ENCODE measurements at places on chromosomes 1 and 21. TPM values are rescaled to one million over a fixed set of nuclear protein-coding genes. Genes with fewer than 3 reads are reported as not detected.

DNA sequence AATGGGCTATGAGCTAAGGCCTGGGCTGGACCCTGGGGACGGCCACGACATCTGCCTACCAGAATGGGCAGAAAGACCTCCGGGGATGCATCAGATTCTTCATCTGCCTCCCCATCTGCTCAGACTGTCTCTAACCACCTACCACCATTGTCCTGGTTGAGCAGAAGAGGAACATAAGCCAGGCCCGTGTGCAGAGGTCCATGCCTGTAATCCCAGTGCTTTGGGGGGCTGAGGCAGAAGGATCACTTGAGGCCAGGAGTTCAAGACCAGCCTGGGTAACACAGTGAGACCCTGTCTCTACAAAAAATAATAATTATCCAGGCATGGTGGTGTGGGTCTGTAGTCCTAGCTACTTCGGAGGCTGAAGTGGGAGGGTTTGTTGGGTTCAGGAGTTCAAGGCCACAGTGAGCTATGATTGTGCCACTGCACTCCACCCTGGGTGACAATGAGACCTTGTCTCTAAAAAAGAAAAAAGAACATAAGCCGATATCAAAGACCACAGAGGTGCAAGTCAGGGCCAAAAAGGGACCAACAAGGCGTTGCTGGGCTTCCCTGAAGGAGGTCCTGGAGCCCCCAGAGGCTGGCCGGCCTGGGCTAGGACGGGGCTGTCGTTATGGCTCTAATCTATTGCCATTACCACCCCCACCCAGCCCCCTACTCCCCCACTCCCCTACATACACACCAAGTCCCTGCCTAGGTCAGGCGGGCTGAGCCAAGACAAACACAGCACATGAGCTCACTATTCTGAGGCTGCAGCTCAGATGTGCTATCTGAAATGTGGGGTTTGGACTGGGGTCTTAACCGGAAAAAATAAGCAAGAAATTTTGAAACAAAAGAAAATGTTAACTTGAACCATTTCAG is 239.2 kb upstream of the RAB4A start:
- H3K27ac ChIP-seq: no peak overlapping the region
- no peak overlapping the region for H3K4me3 ChIP-seq
- no peaks in the 10 kb centered on the region for H3K27me3 ChIP-seq
- H3K36me3 ChIP-seq: no peaks in the 10 kb centered on the region
- peaks cover 53% of the 10 kb centered on the region for H3K4me1 ChIP-seq

DNA sequence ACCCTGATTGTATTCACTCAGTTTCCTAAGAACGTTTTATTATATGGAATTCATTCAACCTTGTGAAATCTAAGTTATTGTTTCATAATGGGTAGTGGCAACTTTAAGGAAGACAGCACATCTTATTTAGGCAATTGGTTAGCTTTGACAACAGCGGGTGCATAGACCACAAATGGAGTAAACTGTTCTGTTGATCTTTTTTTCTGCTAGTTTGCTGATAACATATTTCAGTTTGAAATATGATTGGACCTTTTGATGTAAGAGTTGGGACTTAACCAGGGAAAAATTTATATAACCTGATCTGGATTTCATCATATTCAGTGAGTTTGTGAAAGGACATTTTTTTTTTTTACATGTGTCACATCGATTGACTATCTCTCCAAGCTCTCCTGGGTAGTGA is 151.7 kb downstream of the HLX start:
- H3K4me3 ChIP-seq: no peak overlapping the region
- H3K27me3 ChIP-seq: no peaks in the 10 kb centered on the region
- DNase-seq: no peak
- H3K4me1 ChIP-seq: no peaks in the 10 kb centered on the region
- no peak overlapping the region for H3K27ac ChIP-seq
- H3K36me3 ChIP-seq: no peaks in the 10 kb centered on the region

- no peaks in the 10 kb centered on the region for H3K36me3 ChIP-seq
- H3K27ac ChIP-seq: no peak overlapping the region
- no peak overlapping the region for H3K4me3 ChIP-seq
- H3K27me3 ChIP-seq: peaks cover 15% of the 10 kb centered on the region
- no peaks in the 10 kb centered on the region for H3K4me1 ChIP-seq
Observed at GRCh38 chr1:34794001-34794789, 1.4 kb downstream of the GJA4 start.

DNA sequence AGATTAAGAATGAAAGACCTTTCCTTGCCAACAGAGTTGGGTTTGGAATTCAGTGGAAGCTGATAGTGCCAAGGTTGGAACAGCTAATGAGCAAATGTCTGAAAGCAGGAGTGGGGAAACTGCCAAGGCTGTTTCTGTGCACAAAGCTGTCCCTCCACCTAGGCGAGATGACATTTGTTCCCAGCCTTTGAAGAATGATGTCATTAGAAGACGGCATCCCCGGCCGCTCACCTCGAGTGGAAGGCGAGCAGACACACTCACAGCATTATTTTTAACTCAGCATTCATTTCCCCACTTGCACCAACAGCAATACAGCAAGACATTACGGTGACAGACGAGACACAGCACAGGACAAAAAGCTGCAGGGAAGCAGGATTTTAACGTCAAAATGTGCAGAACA is 463.9 kb downstream of the PCP4 start:
- no peak overlapping the region for H3K4me3 ChIP-seq
- H3K36me3 ChIP-seq: no peaks in the 10 kb centered on the region
- H3K4me1 ChIP-seq: no peaks in the 10 kb centered on the region
- H3K27ac ChIP-seq: no peak overlapping the region
- no peaks in the 10 kb centered on the region for H3K27me3 ChIP-seq

- H3K4me1 ChIP-seq: no peaks in the 10 kb centered on the region
- H3K4me3 ChIP-seq: no peak overlapping the region
- H3K27me3 ChIP-seq: peaks cover 3% of the 10 kb centered on the region
- no peak for DNase-seq
- H3K36me3 ChIP-seq: no peaks in the 10 kb centered on the region
- H3K27ac ChIP-seq: no peak overlapping the region
Observed at GRCh38 chr21:36589352-36589971, 109.5 kb upstream of the SIM2 start.

Gene ZYG11A
- total RNA-seq: 0.04 TPM

DNA sequence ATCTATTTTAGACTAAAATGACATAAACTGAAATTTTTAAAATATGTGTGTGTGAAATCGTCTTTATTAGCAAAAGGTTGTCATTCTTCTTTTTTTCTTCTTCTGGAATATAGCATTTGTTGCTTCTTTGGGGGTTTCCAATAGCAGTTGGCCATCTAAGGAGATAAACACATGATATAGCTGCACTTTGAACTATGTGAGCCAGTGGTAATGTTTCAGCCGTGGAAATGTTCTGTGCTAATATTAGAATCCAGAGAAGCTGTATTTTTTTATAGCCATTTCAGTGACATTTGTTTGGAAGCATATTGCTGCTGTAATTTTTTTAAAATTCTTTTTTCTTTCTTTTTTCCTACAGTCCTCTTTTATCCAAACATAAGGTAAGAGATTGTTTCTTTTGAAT is 75.1 kb downstream of the CNST start:
- H3K36me3 ChIP-seq: peaks cover 38% of the 10 kb centered on the region
- DNase-seq: no peak
- H3K4me3 ChIP-seq: no peak overlapping the region

DNA sequence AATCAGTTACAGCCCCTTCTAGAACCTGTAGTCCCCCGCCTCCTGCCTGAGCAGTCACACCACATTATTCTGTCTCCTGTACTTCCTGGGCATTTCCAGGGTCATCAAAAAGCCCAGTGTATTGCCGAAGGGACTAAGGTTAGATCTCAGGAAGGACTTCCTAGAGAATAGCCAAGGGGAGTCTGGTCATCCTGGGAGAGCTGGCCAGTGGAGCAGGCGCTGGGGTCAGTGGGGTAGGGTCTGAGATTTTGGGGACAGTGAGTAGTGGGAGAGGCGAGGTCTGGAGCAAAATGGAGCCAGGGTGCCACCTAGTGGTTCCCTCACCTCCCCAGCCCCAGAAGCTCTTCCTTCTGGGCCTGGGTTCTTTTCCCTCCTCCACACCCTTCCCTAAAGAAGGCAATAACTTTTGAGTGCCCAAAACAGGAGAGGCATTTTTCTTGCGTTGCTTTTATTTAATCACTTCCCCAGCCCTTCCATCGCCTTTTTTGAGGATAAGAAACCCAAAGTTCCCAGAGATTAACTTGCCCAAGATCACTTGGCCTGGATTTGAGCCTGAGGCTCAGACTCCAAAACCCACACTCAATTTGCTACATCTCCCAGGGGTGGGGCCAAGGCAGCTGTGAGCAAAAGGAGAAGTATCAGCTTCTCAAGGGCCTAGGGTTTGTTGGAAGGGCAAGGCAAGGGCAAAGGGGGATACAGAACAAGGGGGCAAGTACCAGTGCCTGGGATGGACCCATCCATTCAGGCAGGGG is 7.3 kb upstream of the PMVK start:
- H3K27me3 ChIP-seq: no peaks in the 10 kb centered on the region
- H3K4me3 ChIP-seq: no peak overlapping the region
- no peak for DNase-seq

DNA sequence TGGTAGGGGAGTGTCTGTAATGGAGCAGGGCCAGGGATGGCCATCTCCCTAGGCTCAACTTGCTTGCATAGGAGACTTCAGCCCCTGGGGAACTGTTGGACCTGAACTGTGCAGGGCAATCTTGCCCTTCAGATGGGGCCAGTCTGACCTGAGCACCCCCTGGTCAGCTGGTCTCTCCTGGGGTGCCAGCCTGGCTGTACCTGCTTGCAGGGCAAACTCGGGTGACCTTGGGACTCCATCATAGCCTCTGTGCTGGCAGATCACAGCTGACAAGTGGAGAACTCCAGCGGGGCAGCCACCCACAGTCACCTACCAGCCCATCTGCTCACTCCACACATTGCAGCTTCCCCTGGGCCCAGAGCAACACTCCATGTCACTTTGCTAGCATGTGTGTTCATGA is 8.1 kb downstream of the SPRR2A start:
- H3K27ac ChIP-seq: no peak overlapping the region
- H3K4me1 ChIP-seq: no peaks in the 10 kb centered on the region
- H3K4me3 ChIP-seq: no peak overlapping the region
- no peaks in the 10 kb centered on the region for H3K27me3 ChIP-seq
- H3K36me3 ChIP-seq: no peaks in the 10 kb centered on the region
- no peak for DNase-seq

DNA sequence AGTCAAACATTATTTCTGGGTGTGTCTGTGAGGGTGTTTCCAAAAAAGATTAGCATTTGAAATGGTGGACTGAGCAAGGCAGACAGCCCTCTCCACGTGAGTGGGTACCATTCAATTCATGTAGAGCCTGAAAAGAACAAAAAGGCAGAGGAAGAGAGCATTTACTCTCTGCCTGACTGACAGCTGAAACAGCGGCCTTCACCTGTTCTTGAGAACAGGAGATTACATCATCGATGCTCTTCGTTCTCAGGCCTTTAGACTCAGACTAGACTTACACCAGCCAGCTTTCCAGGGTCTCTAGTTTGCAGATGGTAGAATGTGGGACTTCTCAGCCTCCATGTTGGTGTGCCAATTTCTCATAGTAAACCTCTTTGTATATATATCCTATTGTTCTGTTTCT is 302.3 kb downstream of the BACH1 start:
- H3K36me3 ChIP-seq: no peaks in the 10 kb centered on the region
- no peak overlapping the region for H3K27ac ChIP-seq

Gene S100A14
- total RNA-seq: not detected

DNA sequence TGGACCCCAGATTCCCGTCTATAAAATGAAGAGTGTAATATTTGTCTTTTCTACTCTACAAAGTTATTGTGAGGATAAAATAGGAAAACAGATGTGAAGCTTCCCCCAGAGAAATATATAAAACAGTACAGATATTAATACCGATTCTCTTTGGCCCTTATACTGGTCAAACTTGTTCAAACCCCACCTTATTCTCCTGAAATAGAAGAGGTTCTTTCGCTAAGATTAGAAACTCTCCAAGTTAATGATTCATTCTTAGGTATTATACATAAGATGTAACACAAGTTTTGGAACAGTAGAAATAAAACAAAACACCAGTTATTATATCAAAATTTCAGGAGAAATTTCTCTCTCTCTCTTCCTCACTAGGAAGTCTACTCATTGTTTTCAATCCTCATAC is 852.4 kb upstream of the ADAMTS5 start:
- no peaks in the 10 kb centered on the region for H3K27me3 ChIP-seq
- no peak for DNase-seq
- H3K36me3 ChIP-seq: no peaks in the 10 kb centered on the region
- H3K27ac ChIP-seq: no peak overlapping the region

Gene AQP10
- not detected for total RNA-seq

Gene HAO2
- not detected for total RNA-seq

- no peak for DNase-seq
- H3K4me3 ChIP-seq: peak overlapping the region; percentile 59
- no peaks in the 10 kb centered on the region for H3K27me3 ChIP-seq
- peaks cover 14% of the 10 kb centered on the region for H3K4me1 ChIP-seq
- H3K36me3 ChIP-seq: no peaks in the 10 kb centered on the region
- peak overlapping the region; percentile 66 for H3K27ac ChIP-seq
Observed at GRCh38 chr1:50978852-50979781, 9.1 kb downstream of the CDKN2C start.

DNA sequence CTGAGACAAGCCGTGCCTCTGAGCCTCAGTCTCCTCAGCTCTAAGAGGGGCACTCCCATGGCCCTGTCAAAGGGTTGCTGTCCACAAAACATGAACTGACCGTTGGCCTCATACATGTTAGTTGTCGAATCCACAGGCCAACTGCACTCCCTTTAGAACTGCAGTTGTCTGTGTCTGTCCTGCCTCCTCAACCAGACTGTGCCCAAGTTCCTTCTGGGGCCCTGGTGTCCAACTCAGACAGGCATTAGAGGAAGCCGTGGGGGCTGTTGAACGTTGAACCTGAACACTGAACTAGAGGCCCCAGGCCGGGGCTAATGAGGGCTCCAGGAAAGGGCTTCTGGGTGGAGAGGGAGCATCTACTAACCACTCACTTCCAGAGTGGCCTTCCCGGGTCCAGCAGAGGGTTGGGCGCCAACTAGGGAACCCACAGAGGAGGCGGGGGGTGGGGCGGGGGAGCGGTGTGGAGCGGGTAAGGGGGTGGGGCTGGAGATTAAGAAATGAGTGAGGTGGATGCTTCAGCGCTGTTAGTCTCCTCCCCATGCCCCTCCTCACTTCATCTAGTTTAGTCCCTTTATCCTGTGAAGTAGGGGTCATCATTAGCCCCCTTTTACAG is at the start of gene RAB42:
TSS of gene RAB42 (plus strand) at position 558 of the 613 bp plus-strand sequence. CDS start 247 bp downstream, outside the sequence.
- H3K27me3 ChIP-seq: peaks cover 4% of the 10 kb centered on the region
- no peaks in the 10 kb centered on the region for H3K36me3 ChIP-seq
- DNase-seq: no peak

GRCh38 chr1:39110882-39111281 is 84.7 kb downstream of the NDUFS5 start:
- DNase-seq: no peak
- H3K4me1 ChIP-seq: peaks cover 7% of the 10 kb centered on the region
- H3K36me3 ChIP-seq: no peaks in the 10 kb centered on the region
- no peak overlapping the region for H3K4me3 ChIP-seq

- no peak for DNase-seq
- H3K4me1 ChIP-seq: no peaks in the 10 kb centered on the region
- H3K36me3 ChIP-seq: no peaks in the 10 kb centered on the region
- no peaks in the 10 kb centered on the region for H3K27me3 ChIP-seq
- no peak overlapping the region for H3K4me3 ChIP-seq
- H3K27ac ChIP-seq: no peak overlapping the region
Observed at GRCh38 chr21:17590430-17590829, 22.3 kb downstream of the BTG3 start.
